AG09319 (cell line): ENCODE measurements at places on chromosomes 11 and 22.

GRCh38 chr11:96107143-96107824, 183.4 kb upstream of the MTMR2 start:
- DNase-seq, result no peak

GRCh38 chr11:99279266-99279665, 258.5 kb downstream of the CNTN5 start:
- DNase-seq, result no peak

- peak; percentile 36 for DNase-seq
Measured at GRCh38 chr11:101914341-101914737, 471 bp upstream of the CEP126 start.

DNA sequence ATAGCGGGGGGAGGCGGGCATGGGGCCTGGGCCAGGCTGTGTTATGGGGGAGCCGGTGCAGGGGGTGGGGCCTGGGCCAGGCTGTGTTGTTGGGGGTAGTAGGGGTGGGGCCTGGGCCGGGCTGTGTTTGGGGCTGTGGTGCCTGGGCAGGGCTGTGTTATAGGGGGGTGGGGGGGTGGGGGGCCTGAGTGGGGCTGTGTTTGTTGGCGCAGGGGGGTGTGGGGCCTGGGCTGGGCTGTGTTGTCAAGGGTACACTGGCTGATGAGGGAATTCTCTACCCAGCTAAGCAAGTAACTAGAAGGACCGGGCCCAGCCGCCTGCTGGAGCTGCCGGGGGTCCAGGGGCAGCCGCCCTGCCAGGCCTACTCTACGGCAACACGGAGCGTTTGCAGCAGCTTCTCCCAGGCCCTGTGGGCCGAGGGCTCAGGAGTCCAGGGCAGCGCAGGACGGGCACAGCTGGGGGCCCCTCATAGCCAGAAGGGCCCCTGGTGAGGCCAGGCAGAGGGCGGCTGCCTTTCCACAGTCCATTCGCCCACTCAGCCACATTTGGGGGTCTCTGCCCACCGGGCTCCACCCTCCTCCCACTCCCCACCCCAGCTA, 10.1 kb upstream of the PIM3 start:
- no peak for DNase-seq

DNA sequence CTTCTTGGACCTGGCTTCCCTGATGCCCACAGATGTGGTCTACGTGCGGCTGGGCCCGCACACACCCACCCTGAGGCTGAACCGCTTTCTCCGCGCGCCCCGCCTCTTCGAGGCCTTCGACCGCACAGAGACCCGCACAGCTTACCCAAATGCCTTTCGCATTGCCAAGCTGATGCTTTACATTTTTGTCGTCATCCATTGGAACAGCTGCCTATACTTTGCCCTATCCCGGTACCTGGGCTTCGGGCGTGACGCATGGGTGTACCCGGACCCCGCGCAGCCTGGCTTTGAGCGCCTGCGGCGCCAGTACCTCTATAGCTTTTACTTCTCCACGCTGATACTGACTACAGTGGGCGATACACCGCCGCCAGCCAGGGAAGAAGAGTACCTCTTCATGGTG, 1.2 kb downstream of the CNGA4 start:
- DNase-seq, result no peak

DNA sequence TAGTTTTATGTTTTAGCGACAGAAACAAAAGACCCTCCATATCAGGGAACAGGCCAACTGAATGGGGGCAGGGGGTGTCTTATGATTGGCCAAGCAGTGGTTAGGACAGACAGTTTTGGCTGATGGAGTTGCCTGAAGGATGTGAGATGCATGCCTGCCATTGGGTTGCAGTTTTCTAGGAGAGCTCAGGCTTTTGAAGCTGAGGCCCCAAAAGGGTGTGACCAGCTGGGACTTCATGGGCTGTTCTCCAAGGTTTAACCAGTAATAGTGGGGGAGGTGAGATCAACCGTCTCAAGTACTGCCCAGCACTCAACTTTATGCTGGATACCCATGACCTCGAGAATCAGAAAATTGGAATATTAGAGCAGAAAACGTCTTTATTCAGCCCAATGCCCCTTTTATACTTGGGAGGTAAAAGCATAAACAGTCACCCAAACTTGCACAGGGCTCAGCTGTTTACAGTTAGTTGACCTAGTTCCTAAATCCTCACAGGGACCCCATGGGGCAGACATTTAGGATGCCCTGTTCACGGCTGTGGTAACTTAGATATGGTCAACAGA, 13.5 kb downstream of the DTX4 start:
- no peak for DNase-seq

- no peak for DNase-seq
Measured at GRCh38 chr11:10275714-10276113, 18.3 kb downstream of the SBF2 start.

DNA sequence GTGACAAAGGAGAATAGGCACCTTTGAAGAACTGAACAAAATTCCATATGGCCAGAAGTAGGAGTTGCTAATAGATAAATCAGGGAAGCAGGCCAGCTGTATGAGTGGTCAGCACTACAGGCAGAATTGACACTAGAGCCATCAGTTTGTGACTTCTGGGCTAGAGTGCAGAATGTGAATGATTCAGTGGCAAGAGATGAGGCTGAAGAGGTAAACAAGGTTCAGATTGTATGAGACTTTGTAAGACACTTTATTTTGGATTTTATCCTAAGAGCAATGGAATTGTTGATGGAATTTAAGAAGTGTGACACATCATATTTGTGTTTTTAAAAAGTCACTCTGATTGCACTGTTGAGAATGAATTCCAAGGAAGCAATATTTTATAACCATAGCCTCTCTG, 12.9 kb downstream of the BIRC3 start:
- DNase-seq, result no peak

DNA sequence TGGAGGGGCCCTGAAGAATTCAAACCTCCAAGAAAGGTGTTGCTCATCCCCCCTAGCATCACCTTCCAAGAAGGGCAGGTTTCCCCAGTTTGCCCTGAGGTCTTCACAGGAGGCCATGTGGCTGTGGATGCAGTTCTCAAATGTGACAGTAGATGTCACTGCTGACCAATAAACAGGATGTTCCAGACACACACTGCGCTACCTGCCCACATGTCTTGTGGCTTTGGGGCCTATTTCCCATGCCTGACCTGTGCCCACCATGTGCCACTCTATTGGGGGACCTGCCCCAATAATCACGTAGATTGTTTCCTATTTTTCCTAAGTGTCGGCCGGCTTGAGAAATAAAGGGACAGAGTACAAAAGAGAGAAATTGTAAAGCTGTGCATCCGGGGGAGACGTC, 4.5 kb downstream of the GSTT2 start:
- DNase-seq, result no peak

DNA sequence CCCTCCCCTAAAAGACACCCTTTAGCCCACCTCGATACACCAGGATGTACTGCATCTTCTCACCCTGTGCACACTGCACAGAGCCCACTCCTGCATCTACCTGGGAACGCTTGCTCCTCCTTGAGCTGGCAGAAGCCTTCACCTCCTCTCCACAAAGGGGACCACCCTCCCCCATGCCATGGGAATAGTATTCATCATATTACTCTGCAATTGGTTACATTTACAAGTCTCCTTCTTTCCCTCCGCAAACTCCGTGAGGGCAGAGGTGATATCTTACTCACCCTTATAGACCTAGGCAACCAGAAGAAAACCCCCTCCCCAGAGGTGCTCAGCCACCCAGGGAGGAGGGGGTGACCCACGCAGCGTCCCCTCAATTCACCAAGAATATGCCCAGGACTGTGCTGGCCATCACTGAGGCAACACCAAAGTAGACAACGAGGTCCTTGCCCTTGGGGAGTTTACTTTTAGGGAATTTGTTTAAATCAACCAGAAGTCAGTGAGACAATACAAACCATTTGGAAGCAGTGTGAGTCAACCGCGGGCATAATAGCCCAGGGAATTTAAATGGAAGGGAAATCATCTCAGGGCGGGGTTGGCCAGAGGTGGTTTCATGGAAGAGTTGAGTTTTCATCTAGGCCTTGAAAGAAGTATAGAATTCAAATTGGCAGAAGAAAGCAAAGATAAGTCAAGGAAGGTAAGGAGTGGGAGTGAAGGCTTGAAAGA, 214.5 kb downstream of the BARX2 start:
- no peak for DNase-seq

DNA sequence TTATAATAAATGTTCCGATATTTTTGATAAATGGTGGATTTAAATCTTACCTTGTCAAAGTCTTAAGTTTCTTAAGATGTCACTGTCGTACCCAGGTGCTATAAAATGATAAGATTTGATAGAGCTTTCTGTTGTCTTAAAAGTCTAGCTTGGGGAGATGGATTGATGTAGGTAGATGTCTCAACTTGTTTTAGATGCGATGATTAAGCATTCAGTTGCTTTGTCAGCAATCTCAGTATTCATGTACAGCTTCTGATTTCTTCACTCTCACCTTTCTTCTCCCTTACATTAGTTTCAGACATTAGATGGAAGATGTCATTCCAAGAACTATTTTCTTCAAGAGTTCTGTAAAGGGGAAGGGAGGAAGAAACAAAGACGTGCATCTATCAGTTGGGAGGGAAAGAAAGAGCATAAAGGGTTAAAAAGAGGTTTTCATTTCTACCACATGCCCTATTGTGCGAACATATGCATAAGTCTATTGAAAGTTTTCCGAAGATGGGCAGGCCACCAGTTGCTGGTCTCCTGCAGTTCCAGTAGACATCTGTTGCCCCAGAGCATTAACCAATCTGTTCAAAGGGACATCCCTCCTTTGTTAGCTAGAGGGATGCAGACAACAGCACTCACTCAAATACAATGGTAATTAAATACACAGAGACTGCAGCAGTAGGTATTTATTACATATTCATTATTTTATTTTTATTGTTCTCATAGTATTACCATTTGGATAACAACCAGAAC, 38.4 kb downstream of the ZC3H12C start:
- DNase-seq, result no peak

DNA sequence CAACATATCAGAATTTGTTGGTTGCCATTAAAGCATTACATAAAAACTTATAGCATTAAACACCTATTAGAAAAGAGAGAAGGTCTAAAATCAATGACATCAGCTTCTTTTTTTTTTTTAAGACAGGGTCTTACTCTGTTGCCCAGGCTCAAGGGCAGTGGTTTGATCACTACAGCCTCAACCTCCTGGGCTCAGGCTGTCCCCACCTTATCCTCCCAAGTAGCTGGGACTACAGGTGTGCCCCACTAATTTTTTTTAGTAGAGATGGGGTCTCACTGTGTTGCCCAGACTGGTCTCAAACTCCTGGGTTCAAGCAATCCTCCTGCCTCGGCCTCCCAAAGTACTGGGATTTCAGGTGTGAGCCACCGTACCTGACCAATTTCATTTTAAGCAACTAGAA, 57.9 kb downstream of the ARHGEF12 start:
- no peak for DNase-seq

DNA sequence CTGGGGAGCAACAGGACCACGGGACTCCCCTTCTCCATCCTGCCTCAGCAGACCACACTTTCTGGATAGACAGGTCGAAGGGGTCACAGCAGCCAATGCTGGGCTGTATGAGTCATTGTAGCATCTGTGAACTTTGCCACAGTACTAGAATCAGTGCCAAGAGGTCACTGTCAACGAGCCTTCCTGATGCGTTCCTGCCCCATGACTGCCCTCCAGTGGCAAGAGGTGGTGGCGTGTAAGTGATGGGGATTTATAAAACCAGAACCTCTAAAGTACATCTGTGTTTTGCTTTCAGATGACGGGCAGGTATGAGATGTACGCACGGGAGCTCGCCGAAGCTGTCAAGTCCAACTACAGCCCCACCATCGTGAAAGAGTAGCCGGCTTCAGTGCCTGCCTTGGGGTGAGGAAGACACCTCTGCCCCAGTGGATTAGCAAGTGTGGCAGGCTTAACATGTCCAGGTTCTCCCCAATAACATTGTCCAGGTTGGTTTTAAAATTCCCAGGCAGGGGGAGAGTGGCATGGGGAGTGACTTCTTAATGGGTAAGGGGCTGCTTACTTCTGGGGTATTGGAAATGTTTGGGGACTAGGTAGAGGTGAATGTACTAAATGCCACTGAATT, 29.4 kb downstream of the GUCD1 start:
- peak; percentile 42 for DNase-seq

GRCh38 chr22:43457002-43457401, 45.2 kb downstream of the MPPED1 start:
- no peak for DNase-seq

DNA sequence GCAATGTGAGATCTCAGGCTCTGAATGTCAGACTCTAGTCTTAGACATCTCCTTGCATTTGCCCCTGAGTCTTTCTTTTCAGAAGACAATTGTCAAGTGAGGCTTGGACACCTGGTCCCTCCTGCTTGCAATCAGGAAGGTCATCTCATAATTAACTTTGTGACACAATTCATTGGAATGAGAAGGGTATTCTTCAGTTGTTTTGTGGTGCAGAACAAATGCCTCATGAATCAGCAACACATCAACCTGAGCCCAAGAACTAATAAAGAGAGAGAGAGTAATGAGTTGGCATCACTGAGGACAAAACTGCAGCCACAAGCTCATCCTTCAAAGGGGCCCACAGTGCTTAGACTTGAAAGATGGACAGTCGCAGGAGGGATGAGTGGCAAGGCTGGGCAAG, 375.8 kb downstream of the INSC start:
- no peak for DNase-seq

GRCh38 chr22:38925571-38926041, 31.8 kb upstream of the APOBEC3A start:
- no peak for DNase-seq

DNA sequence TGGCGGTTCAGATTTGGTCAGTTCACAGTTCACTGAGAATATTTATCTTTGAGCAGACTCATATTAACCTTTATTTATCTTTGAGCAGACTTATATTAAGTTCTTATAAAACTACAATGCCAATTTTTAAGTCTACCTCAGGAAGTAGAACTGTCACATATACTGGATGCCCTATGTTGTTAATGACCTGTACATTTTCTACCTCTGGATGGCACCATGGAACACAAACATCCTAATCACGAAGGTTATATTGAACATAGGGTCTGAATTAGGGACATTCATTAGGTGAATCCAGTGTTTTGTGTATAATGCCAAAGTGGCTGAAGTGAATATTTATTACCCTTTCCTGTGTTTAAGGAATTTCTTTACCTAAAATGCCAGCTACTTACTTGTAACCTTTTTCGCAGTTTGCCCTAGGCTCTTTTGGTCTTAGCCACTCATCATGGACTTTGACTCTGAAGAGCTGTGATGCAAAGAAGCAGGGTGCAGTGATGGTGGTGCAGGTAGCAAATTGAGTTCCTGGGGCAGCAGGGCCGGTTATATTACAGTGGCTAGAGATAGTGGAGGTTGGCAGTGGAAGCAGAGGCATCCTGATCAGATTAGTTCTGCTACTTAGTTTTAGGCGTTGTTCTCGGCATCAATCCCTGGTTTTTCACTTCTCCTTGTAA, 71.8 kb downstream of the STIM1 start:
- no peak for DNase-seq

DNA sequence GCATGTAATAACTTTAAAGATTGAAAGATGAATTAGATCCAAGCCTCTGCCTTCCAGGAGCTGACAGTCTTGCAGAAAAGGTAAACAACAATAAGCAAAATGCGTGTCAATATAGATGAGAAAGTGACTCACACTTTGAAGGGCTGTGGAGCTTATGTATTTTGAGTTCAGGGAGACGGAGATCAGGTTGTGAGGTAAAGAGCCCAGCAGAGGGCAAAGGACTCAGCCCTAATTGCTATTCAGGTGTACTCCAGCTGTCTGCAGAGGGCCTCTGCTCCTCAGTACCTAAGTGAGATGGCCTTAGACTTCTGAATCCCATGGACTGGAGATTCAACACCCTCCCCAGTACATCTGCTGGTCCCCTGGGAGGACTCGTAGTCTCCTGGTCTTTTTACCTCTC, 22.9 kb upstream of the CTR9 start:
- DNase-seq, result no peak

- DNase-seq, result no peak
Measured at GRCh38 chr11:114001416-114001815, 26.5 kb downstream of the HTR3A start.

- no peak for DNase-seq
Measured at GRCh38 chr11:8285796-8286195, 22.1 kb upstream of the LMO1 start.
